Mammary epithelial cell (primary cell): ENCODE measurements at places on chromosomes 7 and 10.
A peak's percentile ranks its signal among the peaks of the same experiment; 100 is the strongest.

DNA sequence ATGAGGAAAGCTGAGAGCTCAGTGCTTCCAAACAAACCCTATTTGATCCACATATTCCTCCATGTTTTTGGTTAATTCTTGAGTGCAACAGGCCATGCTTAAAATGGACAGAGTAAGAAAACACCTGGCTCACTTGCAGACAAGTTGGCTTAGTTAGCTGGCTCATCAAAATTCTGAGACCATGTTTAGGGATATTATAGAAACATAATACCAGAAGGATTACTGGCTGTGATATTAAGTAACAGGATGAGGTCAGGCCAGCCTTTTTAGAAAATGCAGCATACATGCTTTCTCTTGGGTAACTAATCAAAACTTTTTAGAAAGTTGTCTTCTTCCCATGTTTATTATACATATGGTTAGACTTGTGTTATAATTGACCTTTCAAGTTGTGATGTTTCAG is 867.2 kb upstream of the LRRTM3 start:
- DNase-seq = no peak

DNA sequence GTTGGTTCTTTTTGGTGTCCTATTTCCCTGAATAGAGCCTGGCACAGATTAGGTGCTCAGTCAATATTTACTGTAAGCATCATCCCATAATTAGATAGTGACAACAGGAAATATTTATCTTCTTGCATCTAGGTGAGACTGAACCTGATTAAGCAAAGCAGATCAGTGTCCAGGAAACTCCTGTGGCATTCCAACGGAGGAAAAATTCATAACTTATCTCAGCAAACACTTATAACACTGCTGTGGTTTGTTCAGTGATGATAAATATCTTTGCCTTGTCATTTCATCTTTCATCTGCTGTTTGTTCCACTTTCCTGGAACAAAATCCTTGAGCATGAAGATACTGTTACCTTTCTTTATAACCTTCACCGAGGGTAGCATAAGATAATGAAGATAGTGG is 1160.3 kb upstream of the AUTS2 start:
- no peak for DNase-seq

GRCh38 chr7:1087952-1088920 is at the start of gene GPER1:
Gene GPER1 (plus strand): TSS chr7:1088113. CDS start chr7:1091729, 3,616 bp downstream.
- DNase-seq = no peak

DNA sequence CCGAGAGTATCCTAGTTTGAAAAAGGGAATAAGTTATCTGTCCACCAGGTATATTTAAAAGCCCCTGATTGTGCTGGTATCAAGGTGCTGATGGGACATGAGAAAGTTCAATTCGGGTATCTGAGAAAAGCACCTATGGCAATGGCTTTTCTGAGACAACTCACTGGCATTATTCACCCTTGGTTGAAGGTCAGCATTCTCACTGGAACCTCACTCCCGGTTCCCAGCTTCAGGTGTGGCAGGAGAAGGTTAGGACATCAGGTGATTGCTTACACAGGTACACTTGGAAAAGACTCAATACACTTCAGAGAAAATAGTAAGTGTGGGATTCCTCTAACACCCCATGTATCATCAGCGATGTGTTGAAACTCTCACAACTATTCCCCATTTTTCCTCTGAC is 643.1 kb downstream of the INHBA start:
- peak; percentile 24 for DNase-seq

- no peak for DNase-seq
These were observed 12.1 kb downstream of the TMEM236 start for GRCh38 chr10:17764142-17764541.

- DNase-seq = no peak
These were observed 170.6 kb downstream of the LRRN3 start for GRCh38 chr7:111261496-111261895.

- no peak for DNase-seq
These were observed 19.3 kb upstream of the ZNF365 start for GRCh38 chr10:62354916-62355315.

DNA sequence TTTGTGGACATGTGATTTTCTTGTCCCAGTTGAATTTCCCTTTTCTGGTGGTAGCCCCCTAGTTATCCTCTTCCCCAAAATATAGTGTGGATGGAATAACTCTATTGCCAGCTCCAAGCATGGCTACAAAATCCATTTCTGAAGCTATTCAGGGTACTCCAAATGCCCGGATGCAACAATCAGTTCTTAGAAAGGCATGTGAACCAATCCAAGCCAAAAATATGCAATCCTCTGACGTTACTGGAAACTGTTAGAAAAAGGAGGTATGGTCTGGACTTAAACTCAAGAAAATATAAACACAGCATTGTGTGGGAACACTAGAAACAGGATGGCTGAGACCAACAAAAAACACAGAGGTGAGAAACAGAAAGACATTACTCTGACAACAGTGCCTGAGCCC is 347.0 kb downstream of the GPAM start:
- DNase-seq = no peak

GRCh38 chr10:12221323-12222298 is 25.6 kb downstream of the CDC123 start:
- DNase-seq = peak; percentile 6

GRCh38 chr10:121862649-121863048 is 65.2 kb downstream of the ATE1 start:
- no peak for DNase-seq

- no peak for DNase-seq
These were observed 7.3 kb upstream of the KIAA1217 start for GRCh38 chr10:24201503-24202180.

DNA sequence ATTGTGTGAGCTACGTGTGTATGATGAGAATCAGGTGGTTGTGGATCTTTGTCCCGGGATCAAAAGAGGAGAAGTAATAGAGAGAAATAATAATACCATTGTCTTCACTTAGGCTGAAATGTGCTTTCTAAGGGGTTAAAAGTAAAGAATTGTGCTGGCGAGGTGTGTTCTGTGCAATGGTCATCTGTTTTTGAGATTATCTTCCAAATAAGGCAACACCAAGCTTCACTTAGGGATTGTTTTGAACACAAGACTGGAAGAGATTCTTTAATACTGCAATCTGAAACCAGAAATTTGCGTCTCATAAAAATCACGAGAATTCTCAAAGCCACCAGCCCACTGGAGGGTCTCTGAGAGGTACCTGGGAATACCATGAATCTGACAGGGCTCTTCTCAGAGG is 84.2 kb downstream of the ARID5B start:
- no peak for DNase-seq

- DNase-seq = no peak
These were observed 38.4 kb downstream of the ADRB1 start for GRCh38 chr10:114081911-114082583.

- DNase-seq = no peak
These were observed 19.8 kb downstream of the MDFIC start for GRCh38 chr7:114941692-114942091.

- DNase-seq = peak; percentile 39
These were observed 100.1 kb downstream of the XPNPEP1 start for GRCh38 chr10:109823196-109823595.

GRCh38 chr10:12639996-12640944 is 290.9 kb downstream of the CAMK1D start:
- DNase-seq = no peak

GRCh38 chr7:111091593-111092358 is 849 bp downstream of the LRRN3 start:
- no peak for DNase-seq

DNA sequence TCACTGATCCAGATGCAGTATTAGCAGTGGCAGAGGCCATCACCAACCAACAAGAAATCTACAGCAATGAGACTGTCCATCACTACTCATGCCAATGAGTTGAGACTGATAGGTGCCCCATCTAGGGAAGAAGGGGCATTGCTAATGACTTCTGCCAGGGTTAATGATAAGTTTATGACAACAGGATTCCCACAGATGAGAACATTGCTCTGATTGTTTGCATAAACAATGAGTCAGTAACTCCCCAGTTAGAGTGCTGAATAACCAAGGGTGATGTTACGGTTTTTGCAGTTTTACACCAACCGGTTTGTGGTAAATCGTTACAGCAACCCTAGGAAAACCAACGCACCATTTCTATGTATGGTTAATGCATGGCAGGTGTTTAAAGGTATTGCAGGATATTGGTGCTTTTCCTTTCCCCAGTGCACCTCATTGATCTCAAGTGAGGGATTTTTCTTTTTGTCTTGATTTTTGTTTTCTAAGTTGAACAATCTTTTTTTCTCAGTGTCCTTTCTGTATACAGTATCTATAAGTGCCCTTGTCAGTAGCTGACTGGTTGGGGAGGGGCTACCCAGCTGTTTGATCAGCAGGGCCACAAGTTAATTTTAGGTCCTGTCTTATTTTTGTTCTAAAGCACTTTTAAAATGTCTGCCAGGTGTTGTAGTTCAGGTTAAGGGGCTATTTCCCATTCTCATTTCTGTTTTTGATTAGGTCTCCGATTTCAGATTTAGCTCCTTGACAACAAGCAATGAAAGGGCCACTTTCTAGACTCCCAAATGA is 3.9 kb upstream of the CSGALNACT2 start:
- DNase-seq = peak; percentile 6

DNA sequence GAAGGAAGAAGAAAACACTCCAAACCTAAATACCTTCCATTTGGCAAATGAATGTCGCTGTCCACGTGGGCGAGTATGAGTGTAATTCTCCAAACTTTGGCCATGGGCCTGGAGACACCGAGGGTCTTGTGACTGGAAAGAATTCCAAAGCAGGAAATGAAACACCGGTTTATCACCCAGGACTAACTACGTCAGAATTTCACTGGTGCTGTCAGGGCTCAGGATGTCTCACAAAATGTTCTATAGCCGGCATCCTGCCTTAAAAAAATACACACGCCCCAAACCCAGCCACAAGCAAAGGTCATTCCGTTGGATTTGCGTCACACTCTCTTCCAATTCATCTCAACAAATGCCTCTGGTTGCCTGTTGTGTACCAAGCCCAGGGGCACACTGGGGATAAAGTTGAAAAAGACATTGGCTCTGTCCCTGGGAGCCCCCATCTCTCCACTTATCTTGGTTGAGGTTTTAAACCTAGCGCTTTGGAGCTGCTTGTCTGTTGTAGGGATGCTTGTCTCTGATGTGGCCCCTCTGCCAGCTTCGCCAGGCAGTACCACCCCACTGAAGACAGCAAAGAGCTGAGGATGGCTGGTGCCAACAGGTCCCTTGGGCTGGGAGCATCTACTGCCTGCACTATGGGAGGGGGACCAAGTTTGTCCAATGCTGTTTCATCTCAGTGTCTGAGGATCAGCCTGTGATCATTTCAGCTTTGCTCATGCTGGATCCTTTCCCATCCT is 31.2 kb downstream of the GSTO2 start:
- DNase-seq = peak; percentile 74

- DNase-seq = peak; percentile 27
These were observed 164.6 kb downstream of the LRRN3 start for GRCh38 chr7:111255576-111255975.

DNA sequence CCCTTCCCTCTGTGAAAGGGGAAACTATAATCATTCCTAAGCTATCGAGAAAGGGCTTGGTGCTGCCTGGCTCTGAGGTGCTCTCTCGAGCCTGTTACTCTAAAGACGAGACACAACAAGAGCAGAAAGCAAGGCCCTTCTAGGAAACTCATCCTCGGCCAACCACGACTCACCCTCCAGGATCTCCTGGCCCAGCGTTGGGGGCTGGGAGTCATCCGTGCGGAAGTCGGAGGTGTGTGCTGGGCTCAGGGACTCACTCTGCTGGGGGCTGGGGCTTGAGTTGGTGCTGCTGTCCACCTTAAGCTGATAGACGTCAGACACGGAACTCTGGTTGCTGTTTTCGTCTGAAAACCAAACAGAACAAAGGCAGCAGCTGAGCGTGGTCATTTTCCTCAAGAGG is 17.6 kb upstream of the BAZ1B start:
- no peak for DNase-seq

DNA sequence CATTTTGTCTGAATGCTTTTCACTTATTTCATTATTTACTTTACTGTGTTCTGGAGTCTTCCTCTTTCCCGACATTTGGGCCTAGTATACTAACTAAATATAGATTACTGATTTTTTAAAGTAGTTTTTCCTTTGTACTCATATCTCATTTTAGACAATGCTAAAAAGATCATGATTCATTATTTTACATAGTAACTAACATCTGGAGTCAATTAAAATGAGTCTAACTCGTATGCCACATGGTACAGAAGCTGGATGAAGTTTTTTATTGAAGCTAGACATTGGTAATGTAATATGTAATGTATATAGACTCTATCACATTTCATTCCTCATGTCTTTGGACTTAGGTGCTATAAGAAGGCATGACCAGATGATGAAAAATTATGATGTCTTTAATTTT is 156.3 kb upstream of the HGF start:
- DNase-seq = no peak

GRCh38 chr7:40455485-40455884 is 320.7 kb downstream of the SUGCT start:
- no peak for DNase-seq

DNA sequence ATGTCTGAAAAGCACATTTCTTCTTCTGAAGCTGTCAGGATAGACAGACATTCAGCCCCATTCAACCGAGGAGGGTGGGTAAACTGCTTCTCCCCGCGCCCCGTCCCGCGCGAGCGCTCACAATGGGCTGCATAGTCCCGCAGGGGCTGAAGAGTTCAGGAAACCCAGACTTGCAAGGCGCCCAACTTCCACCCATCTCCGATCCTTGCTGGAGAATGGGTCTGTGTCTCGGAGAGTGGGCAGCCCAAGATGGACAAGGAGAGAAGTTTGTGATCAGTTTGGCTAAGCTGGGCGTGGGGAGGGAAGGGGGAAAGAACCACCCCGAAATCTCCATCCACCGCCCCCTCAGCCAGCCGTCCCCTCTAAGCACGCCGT is 686 bp downstream of the AASS start:
- peak; percentile 24 for DNase-seq

- DNase-seq = no peak
These were observed 246.0 kb upstream of the PHF14 start for GRCh38 chr7:10727636-10728035.

DNA sequence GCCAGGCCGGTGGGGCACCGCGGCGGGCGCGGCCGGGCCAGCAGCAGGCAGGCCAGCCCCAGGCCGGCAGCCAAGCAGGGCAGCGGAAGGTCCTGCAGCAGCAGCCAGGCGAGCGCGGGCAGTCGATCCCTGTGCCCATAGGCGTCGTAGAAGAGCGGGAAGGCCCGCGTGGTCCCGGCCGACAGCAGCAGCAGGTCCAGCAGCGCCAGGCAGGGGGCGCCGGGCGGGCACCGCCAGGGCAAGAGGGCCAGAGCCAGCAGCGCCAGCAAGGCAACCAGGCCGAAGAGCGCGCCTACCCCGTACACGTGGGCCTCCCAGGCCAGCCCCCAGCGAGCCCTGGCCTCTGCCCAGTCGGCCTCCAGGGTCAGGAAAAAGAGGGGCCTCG is 8.4 kb upstream of the RBM28 start:
- DNase-seq = no peak

GRCh38 chr7:107103369-107103768 is 58.9 kb downstream of the PRKAR2B start:
- peak; percentile 11 for DNase-seq

DNA sequence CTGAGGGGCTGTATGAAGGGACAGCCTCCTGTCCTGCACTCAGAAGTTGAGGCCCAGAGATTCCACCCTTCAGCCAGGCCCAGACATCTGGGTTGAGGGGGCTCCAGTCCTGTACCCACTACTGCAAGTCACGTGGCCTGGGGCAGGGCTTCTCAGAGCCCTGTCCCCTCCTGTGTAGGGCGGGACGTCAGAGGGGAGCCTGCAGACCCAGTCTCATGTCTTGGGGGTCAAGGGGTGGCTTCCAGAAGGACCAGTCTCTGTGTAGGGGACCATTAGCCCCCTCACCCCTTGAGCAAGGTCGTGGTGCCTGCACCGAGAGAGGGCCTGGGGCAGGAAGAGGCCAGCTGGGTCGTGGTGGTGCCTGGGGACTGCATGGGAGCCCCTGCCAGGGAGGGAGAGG is 593 bp upstream of the PILRA start:
- no peak for DNase-seq

- DNase-seq = no peak
These were observed 14.3 kb upstream of the UBE2D1 start for GRCh38 chr10:58320351-58321049.
